ENCODE measurements at places on chromosomes 16 and 17. TPM values are rescaled to one million over a fixed set of nuclear protein-coding genes. Genes with fewer than 3 reads are reported as not detected.
A peak's percentile ranks its signal among the peaks of the same experiment; 100 is the strongest.

The OR1A1 gene
- not detected for total RNA-seq

DNA sequence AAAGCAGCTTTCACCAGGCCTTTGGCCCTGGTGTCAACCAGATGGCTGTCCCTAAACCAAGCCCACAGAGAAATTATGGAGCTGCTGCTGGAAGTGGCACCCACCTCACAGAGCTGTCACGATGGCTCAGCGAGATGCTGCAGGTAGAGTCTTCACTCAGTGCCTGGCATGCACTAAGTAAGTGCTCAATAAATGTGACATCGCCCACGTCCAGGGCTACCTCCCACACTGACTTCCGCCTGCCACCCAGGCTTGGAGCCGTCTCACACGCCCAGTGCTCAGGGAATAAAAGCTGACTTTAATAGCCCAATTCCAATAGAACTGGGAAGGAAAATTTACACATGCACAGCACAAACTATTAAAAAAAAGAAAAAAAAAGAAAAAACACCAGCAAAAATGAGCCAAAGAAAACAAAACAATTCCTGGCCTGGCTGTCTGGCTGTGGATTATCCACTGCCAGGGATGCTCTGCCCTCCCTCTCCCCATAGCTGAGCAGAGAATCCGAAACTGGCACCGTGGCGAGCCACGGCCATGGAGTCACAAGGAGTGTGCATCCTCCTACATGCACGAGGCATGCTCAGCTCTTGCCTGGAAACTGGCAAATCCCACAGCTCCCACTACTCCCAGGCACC lies 68.9 kb downstream of the ZNF423 start:
- no peaks in the 10 kb centered on the region for H3K36me3 ChIP-seq
- no peaks in the 10 kb centered on the region for H3K4me1 ChIP-seq
- H3K27me3 ChIP-seq = peaks cover 3% of the 10 kb centered on the region
- H3K27ac ChIP-seq = no peak overlapping the region
- DNase-seq = no peak

GRCh38 chr17:48037036-48037837 lies at the start of gene COPZ2:
Gene COPZ2 (minus strand): TSS chr17:48037797. CDS start chr17:48037777, 20 bp downstream.
- H3K4me1 ChIP-seq = peaks cover 9% of the 10 kb centered on the region
- peak within 1 kb of the TSS; percentile 6 for H3K27ac ChIP-seq
- DNase-seq = no peak
- H3K27me3 ChIP-seq = no peaks in the 10 kb centered on the region

- H3K4me1 ChIP-seq = no peaks in the 10 kb centered on the region
- DNase-seq = no peak
- no peaks in the 10 kb centered on the region for H3K27me3 ChIP-seq
- no peaks in the 10 kb centered on the region for H3K36me3 ChIP-seq
- no peak overlapping the region for H3K4me3 ChIP-seq
These were observed 37.9 kb downstream of the SIAH1 start for GRCh38 chr16:48347191-48347865.

Measured in Caco-2 (cell line).